ENCODE measurements at places on chromosomes 1 and 21.

DNA sequence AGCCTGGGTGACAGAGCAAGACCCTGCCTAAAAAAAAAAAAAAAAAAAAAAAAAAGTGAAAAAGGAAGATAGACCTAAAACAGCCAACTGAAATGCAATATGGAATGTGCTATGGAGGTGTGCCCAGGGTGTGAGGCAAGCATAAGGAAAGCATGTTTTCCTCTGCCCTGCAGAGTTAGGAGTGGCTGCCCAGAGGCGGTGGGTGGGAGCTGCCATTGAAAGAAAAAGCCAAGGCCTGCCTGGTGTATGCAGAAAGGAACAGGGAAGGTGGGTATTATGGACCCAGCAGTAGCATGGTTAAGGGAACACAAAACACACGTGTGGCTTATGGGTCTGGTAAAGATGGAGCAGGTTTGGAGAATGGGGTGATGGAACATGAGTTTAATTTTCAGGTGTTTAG lies 8.9 kb downstream of the CD244 start:
- DNase-seq = no peak

GRCh38 chr1:161933592-161934588 lies 89.8 kb downstream of the OLFML2B start:
- no peak for DNase-seq

GRCh38 chr21:42546433-42546832 lies 32.8 kb downstream of the SLC37A1 start:
- DNase-seq = no peak

DNA sequence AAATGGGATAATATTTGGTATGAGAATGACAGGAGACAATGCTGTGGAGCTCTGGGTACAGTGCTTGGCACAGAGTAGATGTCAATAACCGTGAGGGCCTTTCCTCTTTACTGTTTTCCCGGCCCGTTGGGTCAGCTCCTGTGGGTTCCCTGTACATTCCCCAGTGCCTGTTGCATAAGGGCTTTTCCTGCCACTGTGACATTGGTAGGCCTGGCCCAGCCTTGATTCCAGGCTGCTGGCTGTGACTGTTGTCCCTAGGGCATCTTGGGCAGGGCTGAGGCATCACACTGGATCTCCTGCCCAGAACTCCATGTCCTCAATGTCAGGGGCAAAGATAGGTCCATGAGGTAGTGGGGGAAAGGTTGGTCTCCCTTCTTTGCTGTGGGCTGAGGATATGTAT lies 25.8 kb upstream of the MYCL start:
- DNase-seq = no peak

GRCh38 chr1:11653861-11654136 lies 430 bp downstream of the FBXO2 start:
- DNase-seq = no peak

DNA sequence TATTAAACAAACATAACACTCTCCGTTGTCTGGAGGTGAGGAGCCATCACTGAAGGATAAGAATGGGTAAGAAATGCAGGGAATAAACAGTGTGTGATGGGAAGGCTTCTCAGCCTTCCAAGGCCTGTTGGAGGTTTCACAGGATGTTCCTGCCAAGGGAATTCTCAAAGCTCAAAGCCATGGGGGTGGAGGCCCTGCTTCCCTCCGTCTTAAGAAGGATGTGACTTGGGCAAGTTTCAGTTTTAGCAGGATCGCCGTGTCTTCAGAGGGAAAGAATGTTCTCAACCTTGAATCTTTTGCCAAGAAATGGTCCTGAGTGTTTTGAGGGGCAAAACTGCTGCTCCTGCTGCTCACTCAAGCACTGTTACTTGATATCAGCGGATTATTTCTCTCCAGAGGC lies 41.7 kb upstream of the IL20 start:
- DNase-seq = no peak

- DNase-seq = no peak
Observed at GRCh38 chr1:162335126-162335525, 41.5 kb downstream of the SPATA46 start.

DNA sequence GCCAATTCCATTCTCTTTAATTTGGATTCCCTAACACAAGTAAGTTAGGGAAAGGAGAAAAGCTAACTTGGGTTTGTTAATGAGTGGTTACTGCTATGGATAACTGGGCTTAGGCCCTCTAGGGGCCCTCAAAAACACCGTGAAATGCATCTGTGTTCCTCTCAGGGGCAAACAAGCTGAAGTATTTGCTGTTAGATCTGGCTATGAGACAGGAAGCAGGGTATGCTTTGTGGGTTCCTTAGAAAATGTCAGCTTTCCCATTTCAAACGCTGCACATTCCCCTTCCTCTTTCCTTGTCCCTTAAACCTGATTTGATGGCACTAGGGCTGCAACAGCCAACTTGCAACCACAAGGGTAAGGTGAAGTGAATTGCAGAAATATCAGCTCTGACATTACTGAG lies 5.7 kb upstream of the CAP1 start:
- no peak for DNase-seq

DNA sequence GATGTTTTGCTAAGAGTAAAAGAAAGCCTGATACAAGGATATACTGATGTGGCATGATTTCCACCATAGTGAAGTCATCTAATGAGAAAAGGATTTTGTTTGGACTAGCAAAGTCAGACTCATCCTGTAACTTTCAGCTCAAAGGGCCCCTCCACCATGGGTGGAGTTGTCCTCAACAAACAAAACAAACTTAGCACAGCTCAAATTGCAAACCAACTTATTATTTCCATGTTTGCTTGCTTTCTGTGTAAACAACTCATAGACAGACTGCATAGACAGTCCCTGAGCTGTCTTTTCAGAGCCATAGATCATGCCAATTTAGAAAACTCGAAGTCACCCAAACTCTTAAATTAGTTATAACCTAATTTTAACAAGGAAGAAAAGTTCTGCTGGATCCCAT lies 69.4 kb upstream of the VAV3 start:
- DNase-seq = no peak

GRCh38 chr21:42276526-42277154 lies 38.6 kb downstream of the TFF3 start:
- no peak for DNase-seq

- DNase-seq = no peak
Observed at GRCh38 chr1:195141294-195141693, 1466.9 kb downstream of the KCNT2 start.

DNA sequence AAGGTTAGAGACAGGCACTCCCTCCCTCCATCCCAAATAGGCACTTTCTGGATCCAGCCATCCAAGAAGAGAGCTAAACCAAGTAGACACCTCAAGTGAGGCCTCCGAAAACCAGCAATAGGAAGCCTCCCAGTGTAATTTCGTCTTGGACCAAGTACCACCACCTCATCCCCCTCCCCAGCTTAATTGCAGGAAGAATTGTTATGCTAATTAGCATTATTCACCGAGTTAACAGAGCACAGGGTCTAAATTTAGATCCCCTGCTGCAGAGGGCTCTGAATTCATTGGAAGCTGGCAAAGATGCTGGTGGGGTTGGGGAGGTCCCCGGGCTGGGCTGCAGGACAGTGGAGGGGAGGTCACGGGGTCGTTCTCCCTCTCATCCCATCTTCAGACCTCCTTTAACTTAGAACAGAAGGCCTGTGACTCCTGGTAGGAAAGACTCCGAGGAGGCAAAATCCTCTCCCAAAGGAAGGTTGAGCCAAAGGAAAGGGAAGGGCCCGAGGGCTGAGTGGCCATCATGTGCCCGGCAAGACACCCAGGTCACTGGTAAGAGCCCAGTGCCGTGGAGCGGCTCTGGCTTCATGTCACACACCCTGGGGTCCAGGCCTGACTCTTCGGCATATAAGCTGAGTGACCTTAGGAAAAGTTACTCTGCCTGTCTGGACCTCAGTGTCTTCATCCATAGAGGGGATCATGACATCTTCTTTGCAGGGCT lies 209.2 kb upstream of the GRIK3 start:
- no peak for DNase-seq

DNA sequence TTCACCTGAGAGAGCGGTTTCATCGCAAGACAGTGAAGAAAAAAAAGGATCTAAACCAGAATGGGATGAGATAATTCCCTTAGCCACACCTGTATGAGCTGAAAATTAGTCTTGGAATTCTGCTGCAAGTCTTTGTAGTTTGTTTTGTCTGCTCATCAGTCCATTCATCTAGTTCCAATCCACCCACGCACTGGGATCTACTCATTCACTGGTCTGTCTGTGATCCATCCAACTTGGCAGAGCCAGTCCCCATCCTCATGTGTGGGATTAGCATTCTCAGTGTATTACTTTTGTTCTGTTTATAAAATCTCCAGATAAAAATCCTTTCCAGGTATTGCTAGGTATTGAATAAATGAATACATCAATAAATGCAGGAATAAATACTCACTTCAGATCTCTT lies 266.5 kb upstream of the USP24 start:
- no peak for DNase-seq

DNA sequence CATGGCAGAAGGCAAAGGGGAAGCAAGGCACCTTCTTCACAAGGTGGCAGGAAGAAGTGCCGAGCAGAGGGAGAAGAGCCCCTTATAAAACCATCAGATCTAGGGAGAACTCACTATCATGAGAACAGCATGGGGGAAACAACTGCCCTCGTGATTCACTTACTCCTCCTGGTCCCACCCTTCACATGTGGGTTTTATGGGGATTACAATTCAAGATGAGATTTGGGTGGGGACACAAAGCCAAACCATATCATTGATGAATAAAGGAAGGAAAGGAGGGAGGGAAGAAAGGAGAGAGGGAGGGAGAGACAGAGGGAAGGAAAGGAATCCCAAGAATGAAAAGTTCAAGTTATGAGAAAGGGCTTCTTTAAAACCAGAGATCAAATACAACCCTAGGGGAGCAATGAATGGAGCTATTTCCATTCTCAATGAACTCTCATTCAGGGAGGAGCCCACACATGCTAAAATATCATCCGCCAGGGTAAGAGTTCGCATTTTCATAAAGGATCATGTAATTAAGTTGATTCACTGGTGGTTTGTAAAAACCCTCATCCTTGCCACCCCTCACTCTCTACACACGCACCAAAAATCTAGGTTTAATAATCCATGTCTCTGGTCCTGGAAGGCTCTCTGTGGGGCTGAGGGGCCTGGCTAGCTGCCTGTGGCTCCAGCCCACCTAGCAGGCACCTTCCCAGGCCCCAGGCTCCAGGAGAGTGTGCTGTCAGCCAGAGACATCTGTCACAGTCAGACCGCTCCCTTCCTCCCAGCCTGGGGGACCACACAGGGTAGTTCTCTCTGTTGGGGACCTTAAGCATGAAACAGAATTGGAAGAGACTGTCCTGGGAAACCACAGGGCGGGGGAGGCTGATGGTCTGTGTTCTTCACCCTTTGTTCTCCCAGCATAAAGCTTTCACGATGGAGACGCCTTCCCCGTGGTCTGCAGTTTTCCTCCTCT lies 94.0 kb downstream of the CCDC185 start:
- no peak for DNase-seq

DNA sequence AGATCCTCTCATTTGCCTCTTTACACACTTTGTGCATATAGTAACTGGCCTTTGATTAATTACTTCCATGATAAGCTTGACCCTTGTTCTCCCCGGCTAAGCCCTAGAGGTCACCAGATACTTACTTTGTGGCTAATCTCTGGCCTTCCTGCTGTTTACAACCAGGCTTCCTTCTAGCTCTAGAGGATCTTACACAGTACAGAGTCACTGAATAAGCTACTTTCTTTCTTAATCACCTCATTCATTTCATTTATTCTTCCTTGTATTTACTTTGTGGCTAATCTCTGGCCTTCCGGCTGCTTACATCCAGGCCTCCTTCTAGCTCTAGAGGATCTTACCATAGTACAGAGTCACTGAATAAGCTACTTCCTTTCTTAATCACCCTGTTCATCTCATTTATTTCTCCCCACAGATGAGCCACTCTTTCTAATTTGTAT lies 144.3 kb upstream of the C1orf21 start:
- DNase-seq = no peak

GRCh38 chr1:24695202-24695974 lies 49.9 kb upstream of the CLIC4 start:
- no peak for DNase-seq

- DNase-seq = no peak
Observed at GRCh38 chr1:230208619-230209261, 141.7 kb downstream of the GALNT2 start.

DNA sequence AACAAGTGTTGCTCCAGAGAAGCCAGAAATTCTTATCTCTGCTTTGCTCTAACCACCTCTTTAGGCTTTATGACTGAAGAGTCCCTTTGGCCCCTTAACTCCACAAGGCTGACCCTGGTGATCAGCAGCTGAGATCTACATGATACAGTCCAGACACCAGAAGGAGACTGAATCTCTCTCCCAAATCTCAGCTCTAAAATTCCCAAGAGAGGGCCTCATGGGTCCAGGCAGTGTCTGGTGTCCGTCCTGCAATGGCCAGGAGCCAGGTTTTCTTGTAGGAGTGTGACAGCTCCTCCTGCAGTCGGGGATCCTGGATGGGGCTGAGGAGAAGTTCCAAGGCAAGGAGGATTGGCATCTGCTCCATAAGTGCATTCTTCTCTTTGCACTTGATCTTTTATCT lies 35.3 kb downstream of the L1TD1 start:
- no peak for DNase-seq

DNA sequence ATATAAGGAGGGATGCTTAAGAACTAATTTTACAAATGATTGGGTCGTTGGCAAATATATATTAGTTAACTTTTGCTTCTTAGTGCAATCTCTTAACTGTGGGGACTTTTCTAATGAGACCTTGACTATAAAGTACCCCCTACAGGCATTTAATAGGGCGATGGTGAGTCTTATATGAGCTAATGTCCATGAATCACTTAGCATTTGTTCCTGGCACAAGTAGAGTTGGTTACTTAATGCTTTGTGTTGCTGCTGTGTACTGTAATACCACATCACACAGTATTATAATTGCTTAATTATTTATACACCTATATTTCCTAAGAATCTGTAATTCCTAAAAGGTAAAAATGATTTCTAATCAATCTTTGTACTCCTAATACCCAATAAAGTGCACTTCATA lies 25.3 kb upstream of the TMCO1 start:
- no peak for DNase-seq

- DNase-seq = no peak
Observed at GRCh38 chr1:230542681-230543080, 99.6 kb upstream of the COG2 start.

DNA sequence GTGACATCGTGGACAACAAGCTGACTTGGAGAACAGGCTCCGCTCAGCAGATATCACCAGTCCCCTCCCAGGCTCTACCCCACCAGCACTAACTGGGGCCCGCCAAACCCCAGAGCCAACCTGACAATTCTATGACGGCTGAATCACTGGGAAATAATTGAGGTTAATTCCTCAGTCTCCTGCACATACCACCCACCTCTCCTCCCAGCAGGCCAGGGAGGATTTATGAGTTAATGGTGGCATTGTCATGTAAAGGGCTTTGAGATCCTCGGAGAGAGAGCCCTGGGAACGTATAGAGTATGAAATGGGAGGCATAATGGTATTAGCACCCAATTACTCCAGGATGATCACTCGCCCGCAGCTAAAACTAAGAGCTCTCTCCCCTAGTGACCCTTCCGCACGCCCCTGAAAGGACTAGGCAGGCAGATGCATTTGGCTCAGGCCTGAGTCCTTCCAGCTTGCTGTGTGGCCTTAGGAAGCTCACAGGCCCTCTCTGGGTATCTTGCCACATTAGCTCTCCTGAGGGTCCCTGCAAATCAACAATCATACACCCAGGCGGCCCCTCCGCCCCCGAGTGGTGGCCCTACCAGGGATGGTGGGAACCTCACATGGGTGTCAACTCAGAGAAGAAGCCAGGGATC lies 27.3 kb upstream of the PAX7 start:
- no peak for DNase-seq

- DNase-seq = no peak
Observed at GRCh38 chr1:24415910-24416665, 486 bp downstream of the NIPAL3 start.

Data from stimulated activated CD4-positive, alpha-beta T cell treated with anti-CD3 and anti-CD28 coated beads, Interleukin-1b, Interleukin-23, amount 100 ng/mL, for 4 hours (primary cell).